ENCODE measurements at places on chromosomes 7 and 10.
A peak's percentile ranks its signal among the peaks of the same experiment; 100 is the strongest.

GRCh38 chr7:112112822-112113255 lies 93.4 kb downstream of the DOCK4 start:
- DNase-seq, result no peak

- no peak for DNase-seq
These were observed 30.2 kb downstream of the LHFPL3 start for GRCh38 chr7:104358446-104359132.

- DNase-seq, result no peak
These were observed 114.4 kb upstream of the SVIL start for GRCh38 chr10:29749150-29749549.

GRCh38 chr10:35770817-35771355 lies 128.8 kb upstream of the FZD8 start:
- DNase-seq, result no peak

DNA sequence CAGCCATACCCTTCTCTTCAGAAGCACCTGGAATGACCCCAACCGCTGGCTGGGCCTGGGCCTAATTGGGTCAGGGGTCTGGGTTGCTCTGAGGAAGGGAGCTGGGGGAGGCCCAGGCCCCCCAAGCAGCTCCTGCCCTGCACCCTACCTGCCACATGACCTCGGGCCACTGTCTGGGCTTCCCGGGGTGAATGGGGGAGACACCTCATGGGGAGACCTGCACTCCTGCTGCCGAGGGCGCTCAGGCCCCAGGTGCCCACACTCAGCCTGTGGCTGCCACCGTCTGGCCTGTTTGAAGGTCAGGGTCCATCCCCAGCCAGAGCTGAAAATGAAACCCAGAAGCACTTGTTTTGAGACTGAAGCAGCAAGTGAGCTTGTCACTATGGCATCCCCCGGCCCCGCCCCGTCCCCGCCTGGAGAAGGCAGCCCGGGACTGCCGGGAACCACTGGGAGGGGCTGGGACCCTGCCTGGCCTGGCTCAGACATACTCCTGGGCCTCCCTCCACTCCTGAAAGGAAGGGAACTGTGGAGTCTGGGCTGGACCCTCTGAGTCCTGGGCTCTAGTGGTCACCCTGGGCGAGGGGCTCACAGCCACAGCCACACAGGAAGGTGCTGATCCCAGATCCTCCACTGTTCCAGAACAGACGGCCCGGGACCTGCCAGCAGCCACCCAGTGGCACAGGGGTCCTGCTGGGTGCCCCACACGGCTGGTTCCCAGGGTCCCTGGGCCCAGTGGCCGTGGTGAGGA lies 7.4 kb upstream of the MICALL2 start:
- no peak for DNase-seq

DNA sequence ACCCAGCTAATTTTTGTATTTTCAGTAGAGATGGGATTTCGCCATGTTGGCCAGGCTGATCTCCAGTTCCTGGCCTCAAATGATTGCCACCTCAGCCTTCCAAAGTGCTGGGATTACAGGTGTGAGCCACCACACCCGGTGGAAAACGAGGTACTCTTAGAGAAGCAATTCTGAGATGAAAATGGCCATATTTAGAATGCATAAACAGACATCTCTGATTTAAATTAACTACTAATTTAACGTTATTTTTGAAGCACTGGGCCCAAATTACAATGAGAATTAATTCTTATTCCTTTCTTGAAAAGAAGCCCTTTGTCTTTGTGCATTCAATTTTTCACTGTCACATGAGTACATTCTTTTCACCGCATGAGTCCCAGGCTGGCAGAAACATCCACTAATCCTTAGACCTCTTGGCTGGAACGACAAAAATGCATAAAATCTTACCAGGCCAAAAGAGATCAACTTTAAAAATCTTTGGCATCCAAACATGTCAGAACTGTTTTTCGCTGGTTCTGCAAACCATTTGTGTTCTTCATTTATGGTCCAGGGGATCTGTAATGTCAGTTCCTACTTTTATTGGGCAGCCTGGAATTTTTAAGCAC lies 60.1 kb upstream of the CAPZA2 start:
- no peak for DNase-seq

- no peak for DNase-seq
These were observed 547.8 kb downstream of the SORCS3 start for GRCh38 chr10:105188737-105189462.

DNA sequence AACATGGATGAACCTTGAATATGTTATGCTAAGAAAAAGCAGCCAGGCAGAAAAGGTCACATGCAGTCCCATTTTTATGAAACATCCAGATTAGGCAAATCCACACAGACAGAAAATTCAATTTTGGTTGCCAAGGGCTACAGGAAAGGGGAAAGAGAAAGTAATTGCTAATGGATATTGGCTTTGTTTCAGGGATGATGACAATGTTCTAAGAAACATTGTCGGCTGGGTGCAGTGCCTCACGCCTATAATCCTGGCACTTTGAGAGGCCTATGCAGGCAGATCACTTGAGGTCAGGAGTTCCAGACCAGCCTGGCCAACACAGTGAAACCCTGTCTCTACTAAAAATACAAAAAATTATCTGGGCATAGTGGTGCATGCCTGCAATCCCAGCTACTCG lies 23.0 kb downstream of the ZNF33B start:
- no peak for DNase-seq

- no peak for DNase-seq
These were observed 101.6 kb upstream of the PLXNA4 start for GRCh38 chr7:132677918-132678317.

DNA sequence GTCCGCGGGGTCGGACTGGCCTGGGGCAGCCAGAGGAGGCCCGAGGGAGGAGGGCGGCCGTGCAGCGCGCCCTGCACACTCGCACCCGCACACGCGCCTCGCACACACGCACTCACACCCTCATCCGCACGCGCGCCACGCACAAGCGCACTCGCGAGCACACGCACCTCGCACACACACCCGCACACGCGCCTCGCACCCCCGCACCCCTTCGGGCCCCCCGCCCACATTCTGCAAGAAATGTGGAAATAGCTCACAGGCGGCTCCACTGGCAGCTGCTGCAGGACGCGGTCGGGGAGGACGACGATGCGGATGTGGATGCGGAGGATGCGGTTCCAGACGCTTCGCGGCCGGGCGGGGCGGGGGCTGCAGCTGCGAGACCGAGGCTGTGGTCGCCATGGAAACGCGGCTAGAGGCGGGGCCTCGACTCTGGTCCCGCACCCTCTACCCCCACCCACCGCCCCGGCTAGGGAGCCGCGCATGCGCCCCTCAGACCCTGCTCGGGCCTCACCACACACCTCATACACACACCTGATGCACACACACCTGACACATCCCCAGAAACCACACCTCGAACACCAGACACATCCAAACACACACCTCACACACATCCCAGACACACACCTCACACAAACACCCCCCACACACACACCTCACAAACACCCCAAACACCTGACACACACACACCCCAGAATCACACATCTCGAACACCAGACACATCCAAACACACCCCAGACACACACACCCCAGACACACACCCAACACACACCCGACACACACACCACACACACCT lies at the start of gene CALY:
Gene CALY, minus strand, starts transcription at position 320 of the 793 bp plus-strand sequence. CDS start 7,907 bp downstream, outside the sequence.
- no peak for DNase-seq

DNA sequence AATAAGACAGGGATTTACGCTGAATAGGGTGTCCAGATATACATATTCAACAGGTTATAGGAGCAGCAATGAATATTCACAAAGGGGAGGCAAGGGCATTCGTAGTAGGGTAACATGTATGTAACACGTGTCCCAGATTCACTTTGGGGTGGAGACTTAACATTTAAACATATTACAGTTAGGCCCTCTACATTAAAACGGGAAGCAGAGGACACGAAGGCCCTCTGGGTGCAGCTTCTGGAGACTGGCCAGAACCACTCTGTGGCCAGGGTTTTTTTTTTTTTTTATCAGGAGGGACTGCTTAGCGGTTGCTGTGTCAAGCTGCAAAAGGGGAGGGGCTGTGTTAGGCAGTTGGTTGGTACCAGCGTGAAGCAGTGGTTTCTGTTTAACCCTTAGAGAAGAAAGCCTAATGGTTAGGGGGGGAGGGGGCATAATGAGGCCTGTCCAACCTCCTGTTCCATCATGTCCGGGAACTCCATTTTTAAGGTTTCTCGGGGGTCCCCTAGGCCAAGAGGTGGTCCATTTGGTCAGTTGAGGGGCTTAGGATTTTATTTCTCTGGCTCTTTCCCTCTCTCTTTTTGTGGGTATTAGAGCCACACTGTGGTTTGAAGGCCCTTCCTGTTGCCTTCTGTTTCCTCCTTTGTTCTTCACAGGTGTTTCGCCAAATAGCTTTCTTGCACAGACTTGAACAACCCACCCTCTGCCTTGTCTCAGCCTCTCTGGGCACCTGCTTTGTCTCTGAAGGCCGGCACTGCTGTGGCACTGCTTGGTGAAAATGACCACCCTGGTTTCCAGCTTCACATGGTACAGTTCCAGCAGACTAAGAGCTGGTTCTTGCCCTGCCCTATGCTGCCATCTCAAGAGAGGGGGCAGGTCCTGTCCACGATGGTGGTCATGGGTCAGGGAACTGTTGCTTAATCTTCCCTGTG lies 26.4 kb downstream of the PRF1 start:
- peak; percentile 84 for DNase-seq

DNA sequence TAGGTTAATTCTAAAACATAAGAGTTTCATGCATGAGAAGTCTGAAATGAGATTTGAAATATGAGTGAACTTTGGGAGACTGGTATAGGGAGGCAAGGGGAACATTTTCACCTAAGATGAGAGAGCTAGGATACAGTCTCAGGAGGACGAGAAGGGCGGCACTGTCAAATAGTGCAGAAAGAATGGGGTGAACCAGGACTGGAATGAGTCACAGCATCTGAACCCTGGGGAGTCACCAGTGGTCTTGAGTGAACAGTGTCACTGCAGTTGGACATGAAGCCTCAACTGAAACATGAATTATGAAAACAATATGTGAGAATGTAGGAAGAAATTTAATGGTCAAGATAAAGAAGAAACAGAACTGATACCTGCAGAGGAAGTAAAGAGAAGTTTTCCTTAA lies 33.8 kb downstream of the GNG11 start:
- DNase-seq, result no peak

DNA sequence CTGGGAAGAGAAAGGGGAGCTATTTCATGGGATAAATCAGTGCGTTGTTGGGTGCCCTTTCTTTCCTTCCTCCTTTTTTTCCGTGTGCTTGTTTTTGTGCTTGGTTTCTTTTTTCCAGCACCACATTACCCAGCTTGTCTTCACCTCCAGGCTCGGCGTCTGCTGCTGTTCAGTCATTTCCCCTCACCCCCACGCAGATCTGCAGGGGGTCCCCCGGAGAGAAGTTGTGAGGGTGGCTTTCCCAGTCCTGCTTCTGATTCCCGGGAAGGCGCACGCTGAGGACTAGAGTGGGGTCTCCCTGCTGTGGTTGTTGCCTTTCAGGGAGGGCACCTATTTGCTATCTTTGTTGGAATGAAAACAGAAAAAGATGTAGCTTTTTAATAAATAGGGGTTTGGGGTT lies 1.6 kb downstream of the CAMK1D start:
- DNase-seq, result no peak

- DNase-seq, result no peak
These were observed 6.1 kb upstream of the TCAF1 start for GRCh38 chr7:143908120-143908519.

DNA sequence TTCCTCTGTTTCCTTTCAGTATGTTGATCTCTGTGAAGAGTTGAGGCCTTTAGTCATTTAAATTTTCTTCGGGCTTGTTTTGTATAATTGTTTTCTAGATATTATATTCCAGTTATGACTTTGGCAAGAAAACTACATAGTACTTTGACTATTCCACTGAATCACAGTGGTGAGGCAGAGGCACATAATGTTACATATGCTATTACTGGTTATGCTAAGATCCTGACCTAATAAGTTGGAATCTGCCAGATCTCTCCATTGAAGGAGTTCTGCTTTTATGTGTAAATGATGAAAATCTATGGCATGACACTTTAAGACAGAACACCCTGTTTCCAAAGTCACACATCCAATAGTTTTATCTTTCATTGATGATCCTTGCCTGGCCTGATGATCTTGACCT lies 83.7 kb downstream of the CYP2C19 start:
- DNase-seq, result no peak

DNA sequence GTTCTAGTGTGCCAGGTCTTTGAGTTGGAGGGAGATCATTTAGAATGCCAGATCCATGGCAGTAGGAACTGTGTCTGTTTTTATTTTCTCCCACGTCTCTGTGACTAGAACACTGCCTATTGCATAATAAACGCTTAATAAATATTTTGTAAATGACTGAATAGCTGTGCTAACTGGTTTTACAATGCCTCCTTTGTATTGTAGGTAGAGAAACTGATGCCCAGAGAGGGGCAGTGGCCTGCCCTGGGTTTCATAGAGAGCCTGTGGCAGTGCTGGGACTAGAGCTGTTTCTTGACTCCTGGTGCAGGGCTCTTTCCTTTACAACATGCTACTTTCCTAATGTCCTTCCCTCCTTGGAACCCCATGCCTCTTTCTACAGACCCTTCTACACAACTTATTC lies 2.5 kb downstream of the TAS2R5 start:
- DNase-seq, result no peak

GRCh38 chr7:69959789-69960499 lies 361.7 kb downstream of the AUTS2 start:
- DNase-seq, result no peak

- DNase-seq, result no peak
These were observed 142.3 kb upstream of the BET1 start for GRCh38 chr7:94146408-94146807.

DNA sequence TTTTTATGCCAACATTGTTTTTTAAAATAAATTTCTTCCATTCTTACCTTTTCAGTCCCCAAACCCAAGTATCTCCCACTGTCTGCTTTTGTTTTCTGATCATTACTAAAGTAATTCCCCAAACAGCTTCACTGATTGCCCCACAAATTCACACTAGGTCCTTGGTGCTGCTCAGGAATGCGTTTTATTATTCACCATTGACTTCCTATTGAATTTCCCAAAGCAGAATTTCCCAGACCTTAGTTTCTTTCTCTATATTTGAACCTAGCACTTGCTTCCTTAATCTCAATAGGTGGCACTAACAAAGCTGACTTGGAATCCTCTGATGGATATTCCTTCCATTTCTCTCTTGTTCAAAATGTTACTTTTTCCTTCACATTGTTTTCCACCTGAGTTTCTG lies 52.2 kb downstream of the FZD1 start:
- no peak for DNase-seq

- no peak for DNase-seq
These were observed 86.0 kb upstream of the ARID5B start for GRCh38 chr10:61815496-61815895.

DNA sequence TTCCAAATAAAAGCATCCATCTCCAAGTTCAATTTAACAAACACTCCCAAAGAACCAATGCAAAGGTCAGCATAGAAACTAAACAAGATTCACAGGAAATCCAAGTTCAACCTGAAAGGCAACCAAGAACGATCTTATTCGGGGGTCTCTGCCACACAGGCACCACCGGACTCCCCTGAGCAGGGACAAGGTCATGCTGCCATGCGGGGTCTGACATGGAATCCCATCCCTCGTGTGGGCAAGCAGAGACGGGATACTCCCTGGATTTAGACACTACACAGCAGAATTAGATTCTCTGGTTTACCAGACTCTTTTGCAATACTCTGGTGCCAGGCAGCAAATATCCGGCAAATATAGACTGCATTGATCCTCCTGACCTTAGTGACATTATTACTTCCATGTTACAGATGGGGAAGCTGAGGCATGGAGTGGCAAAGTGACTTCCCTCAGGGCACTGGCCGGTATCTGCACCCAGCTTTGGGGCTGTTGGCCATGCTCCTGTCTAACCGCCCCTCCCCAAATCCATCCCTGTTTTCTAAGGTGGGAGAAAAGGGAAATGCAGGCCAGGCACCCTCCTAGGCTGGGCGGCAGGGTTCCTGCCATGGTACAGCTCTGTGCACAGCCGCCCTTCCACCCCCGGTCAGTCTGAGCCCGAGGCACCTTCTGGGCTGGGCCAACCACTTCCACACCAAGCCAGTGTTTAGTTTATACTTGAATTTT lies 111.8 kb downstream of the VIPR2 start:
- no peak for DNase-seq
